ENCODE measurements at places on chromosomes 13 and 19. TPM values are rescaled to one million over a fixed set of nuclear protein-coding genes. Genes with fewer than 3 reads are reported as not detected.

DNA sequence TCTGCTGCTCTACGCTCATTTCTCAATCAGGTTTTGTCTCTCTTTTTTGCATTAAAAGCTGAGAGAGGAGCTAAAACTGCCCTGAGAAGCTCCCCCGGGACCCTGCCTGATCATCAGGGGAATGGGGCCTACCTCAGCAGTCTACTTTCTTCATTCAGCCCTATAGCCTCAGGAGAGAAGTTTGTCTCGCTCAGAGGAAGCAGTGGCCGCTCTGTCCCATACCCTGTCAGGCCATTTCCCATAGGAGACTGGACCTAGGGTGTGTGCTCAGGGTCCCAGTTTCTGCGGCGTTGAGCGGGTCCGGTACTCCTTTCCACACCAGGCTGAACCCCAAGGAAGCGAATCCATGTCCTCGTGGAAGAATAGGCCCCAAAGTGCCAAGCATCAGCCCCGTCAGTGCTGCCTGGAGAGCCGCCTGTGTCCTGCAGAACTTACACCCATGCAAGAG, 21.7 kb downstream of the UBE2L5 start:
- no peak for DNase-seq

The DZIP1 gene
- polyA plus RNA-seq = 15.0 TPM

- peak; percentile 36 for DNase-seq
Observed at GRCh38 chr19:40604647-40605215, 3.6 kb downstream of the LTBP4 start.

The ZC3H13 gene
- polyA plus RNA-seq = 4.4 TPM

- DNase-seq = no peak
Observed at GRCh38 chr19:51559240-51559639, 11.8 kb upstream of the ZNF175 start.

DNA sequence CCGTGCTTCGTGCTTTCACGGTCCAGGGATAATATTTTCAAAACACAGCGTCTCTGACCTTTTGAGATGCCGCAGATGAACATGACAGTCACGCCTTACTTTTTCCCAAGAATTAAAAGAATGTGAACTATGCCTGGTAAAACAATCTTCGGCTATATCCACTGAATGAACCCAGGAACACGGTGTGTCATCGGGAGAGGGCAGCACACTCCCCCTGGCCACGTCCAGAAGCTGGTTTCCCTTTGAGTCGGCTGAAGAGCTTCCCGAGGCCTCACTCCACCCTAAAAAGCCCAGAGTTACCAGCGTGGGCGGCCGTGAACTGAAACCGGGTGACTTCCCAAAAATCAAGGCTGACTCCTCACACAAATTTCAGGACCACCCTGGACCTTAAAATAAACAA, 22.9 kb upstream of the SHISA2 start:
- DNase-seq = no peak

- DNase-seq = no peak
Observed at GRCh38 chr13:83453723-83454122, 428.6 kb downstream of the SLITRK1 start.

- no peak for DNase-seq
Observed at GRCh38 chr13:107351305-107351704, 783.4 kb upstream of the ARGLU1 start.

The CD177 gene
- polyA plus RNA-seq = 0.88 TPM

The PIK3R2 gene
- polyA plus RNA-seq = 27.5 TPM

DNA sequence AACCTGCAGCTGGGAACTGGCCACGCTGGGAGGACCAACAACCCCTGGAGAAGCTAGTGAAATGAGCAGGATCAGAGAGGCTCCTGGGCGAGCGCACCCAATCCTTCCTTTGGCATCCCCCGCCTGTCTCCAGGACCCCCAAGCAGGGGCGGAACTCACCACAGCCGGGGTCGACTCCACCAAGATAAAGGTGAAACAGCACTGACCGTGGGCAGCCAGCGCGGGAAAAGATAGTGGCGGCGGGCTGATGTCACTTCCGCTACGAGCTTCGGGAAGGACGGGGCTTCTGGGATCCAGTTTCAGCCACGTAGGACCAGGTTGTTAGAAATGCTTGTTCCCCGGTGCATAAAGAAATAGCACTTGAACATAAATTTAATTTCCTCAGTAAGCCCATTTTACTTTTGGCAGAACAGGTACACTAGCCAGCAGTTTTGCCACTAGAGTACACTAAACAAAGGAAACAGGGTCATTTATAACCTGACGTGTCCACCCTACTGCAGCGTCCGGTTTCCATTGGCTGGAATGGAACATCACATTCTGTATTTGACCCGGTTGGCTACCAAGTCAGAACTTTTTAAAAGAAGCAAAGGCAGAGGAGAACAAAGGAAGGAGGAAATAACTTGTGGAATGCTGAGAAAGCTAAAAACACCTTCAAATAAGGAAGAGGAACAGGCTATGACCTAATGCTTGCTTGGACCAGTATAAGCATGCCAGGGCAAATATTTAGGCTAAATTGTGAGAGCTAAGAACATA, 25.5 kb upstream of the ZNF562 start:
- no peak for DNase-seq

The ATP1A3 gene
- polyA plus RNA-seq = 0.77 TPM

DNA sequence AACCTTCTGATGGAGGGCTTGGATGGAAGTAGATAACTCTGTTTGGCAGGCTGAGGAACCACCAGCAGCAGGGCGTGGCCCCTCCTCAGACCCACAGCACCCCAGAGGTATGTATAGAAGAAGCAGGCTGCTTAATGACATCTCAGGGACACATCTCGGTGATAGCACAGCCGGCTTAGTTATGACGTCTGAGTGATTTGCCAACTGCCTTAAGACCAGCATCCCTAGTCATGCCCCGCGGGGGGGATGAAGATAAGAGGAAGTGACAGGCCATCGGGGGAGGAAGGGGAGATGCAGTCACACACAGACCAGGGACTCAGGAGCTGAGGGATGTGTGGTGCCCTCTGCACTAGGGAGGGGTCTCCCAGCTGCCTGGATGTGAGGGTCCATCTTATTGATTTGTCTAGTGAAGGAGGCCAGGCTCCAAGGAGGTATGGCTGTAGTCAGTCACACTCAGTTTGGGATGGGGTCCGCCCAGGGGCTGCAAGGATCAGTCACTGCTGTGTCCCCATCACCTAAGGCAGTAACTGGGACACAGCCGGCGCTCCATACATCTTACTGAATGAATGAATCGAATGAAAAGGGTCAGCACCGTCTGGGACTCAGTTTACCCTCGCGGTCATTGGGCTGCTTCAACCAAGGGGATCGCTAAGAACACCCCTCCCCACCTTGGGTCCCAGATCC, 19.2 kb upstream of the ERCC1 start:
- DNase-seq = peak; percentile 59

GRCh38 chr19:6343462-6343861, 10.1 kb upstream of the ACER1 start:
- no peak for DNase-seq
